ENCODE measurements at places on chromosomes 5 and 9.

DNA sequence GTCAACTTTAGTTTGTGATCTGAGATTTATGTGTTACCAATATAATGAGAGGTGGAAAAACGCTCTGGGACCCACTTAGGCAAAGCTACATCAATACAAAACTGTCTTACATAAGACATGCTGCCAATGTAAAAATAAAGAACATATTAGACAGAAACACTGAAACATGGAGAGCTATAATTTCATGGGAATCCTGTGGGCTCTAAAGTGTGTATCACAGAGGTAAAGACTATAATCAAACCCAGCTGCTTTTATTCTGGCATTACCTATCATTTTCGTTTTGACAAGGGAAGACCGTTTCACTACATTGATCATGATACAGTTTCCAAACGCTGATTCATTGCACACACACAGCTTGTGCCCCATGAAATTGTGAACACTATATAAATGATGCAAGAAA, 400.5 kb upstream of the TUSC1 start:
- DNase-seq: no peak

DNA sequence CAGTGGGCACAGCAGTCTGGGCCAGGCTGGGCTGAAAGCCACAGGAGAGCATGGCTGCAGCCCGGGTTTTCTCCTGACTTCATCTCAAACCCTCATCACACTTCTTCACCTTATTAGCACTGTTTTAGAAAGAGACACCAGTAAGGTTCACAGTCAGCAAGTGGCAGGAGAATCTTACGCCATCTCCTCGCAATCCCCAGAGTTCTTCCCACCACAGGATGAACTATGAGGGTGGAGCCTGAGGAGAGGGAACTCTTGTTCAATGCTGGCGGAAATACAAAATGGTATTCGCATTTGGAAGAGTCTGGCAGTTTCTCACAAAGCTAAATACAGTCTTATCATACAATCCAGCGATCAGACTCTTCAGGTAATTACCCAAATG, 14.7 kb downstream of the BICD2 start:
- DNase-seq: no peak

DNA sequence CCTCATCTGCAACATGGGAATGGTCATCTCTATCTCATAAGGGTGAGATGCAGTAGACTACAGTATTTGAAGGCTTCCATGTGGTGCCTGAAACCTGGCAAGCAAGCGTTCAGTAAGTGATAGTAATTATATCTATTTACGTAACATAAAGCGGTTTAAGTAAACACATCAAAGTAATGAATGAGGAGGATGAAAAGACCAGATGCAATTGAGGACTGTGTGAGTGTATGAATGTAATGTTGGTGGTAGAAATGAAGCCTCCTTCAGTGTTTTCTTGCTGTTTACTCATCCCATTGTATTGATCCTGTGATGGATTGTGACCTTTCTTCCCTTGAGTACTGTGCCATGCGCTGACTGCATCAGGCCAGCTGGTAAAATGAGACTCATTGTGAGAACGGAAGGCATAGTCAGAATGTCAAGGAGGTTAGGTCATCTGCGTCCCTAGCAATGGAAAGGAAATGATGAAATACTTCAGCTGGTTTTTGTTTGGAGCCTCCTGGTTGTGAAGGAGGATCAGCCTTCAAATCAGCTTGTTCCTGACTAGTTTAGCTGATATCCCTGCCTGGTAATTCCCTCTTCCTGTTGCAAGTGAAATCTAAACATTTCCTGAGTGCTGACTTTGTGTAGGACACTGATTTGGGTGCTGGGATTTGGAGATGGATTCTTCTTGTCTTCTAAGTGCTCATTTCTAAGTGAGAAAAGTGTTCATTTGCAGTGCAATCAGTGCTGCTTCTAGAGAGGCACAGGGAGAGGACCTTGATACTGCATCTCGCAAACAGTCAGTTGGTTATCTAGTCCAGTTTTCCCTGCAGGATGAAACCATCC, 35.6 kb downstream of the TNFSF8 start:
- DNase-seq: peak; percentile 94

DNA sequence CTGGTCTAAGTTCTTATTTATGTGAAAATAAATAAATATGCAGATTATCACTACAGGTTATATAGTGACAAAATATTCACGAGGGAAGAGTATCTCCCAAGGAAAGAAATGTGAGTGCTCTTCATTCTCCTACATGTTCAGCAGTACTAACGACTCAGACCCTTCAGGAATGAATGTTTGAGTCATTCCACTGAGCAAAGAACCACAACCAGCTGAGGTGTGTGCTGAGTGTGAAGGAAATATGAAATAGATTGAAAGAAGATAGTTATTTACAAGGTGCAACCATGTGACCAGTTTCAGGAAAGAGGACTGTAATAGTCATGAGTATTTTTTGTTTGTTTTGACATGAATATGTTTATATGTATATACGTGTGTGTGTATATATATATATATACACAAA, 228.7 kb downstream of the TUSC1 start:
- no peak for DNase-seq

DNA sequence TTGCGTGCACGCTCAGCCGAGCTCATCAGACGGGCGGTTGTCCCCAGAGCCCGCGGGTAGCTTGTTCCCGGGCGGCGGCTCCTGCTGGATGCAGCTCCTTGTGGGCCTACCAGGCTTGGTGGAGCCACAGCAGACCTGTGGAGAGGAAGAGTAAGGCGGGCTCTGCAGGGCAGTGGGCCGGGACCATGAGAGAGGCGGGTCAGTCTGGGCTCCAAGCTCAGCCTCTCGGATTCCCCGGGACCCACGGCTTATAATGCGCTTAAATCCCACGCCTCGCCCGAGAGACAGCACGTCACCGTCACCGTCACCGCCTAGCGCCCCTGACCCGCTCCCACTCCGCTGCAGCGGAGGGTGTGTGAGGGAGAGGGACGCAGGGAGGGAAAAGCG, 1.9 kb upstream of the ANKRD18A start:
- no peak for DNase-seq

- DNase-seq: no peak
Observed at GRCh38 chr9:115671236-115671962, 482.2 kb upstream of the PAPPA start.

DNA sequence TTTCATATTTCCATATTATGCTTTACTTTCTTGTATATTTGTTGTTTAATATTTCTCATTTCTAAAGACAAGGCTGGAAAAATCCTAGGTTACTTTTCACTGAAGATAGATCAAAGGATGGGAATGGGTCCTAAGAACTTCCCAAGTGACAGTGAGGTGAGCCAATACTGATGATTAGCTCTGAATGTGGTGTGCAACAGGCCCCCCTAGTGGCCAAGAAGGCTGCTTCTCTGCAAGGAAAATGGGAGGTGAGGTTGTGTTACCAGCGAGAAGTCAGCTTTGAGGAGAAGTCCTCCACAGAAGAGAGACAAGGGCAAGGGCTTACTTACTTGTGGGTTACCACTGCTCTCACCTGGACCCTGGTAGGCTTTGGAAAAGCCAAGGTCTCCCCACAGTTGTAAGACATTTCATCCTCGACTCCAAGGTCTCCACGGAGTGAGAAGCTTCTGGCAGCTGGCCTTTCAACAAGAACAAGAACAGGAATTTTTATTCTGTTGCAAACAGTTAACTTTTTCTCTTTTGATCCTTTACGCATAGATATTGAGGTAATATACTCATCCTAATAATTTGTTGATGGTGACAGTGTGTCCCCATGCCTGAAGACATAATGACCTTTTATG, 69.9 kb downstream of the MAMDC2 start:
- peak; percentile 40 for DNase-seq

DNA sequence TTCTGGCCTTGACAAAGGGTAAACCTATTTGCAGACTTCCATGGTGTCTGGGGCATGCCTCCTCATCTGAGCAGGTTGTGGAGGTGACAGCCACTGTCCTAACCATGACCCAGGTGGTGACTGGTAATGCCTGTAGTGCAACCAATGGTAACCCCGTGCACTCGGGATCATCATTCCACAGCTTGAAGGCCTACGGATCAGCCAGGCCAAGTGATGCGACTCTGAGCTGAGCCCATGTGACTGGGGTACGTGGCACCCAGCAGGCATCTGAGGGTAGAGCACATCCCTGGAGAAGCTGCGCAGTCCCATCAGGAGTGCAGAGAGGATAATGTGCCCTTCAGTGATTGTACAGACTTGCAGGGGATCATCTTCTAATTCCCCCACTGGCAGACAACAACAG, 35.0 kb downstream of the DROSHA start:
- DNase-seq: no peak

- no peak for DNase-seq
Observed at GRCh38 chr9:136997830-136998234, 1.5 kb upstream of the CLIC3 start.

DNA sequence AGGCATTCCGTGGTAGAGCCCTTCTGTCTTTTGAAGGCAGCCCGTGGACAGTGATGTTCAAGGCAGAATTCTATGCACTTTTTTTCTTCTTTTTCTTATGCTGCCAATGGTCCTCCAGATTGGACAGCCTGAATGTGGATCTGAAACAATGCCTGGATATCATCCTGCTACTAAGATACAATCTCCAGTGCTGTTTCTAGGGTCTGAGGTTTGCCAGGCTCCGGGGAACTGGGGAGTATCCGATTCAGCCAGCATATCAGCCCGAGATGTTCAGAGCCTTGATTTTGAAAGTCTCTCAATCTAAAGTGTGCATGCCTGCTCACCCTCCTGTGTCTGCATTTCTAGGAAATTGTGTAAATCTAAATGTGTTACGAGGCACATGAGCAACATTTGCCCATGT, 103.8 kb upstream of the WWC1 start:
- no peak for DNase-seq

DNA sequence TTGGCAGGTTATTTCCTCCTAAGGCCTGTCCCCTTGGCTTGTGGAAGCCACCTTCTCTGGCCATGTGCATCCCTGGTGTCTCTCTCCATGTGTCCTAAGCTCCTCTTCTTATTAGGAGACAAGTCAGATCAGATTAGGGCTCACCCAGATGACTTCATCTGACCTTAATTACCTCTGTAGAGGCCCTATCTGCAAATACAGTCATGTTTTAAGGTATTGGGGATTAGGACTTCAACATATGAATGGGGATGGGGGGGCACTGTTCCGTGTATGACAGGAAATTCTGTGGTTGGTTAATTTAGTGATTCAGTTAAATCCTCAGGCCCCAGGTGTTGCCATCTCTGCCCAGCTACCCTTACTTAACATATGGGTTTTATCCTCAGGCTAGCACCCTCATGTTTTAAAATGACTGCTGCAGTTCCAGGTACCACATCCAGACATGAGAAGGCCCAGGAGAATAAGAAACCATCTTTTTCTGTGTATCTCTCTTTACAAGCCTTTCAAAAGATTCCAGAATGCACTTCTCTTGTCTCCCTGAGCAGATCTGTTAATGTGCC, 51.9 kb upstream of the RAI14 start:
- no peak for DNase-seq

DNA sequence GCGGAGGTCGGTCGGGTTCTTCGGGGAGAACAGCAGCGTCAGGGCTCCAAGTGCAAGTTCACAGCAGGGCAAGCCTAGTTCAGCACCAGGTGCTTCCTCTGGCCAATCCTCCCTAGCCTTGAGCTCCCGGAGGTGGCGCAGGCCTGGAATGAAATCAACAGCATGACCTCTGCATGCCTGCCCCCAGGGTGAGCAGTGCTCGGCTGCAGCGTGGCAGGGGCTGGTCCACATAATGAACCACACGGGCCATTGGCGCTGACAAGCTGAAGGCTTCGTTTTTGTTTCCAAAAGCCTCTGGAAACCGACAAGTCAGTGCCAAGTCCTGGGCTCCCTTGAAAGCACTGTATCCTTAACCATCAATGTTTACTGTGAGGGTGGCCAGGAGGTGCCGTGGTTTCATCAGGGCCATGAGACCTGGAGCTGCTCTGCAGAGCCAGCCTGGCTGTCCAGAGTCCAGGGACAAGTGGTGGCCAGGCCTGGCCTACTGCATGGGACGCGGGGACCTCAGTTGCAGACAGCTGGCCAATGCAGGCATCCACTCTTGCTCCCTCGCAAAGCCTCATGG, 2.1 kb upstream of the INPP5E start:
- no peak for DNase-seq

- no peak for DNase-seq
Observed at GRCh38 chr5:95671826-95672225, 11.0 kb downstream of the SPATA9 start.

Measured in amniotic stem cell (primary cell).